Activated CD4-positive, alpha-beta T cell treated with anti-CD3 and anti-CD28 coated beads, Interleukin-10, Interleukin-2, amounts not matched to agents 100 ng/mL and 50 ng/mL, durations not matched to agents 16 hours and 8 hours (primary cell): ENCODE measurements at places on chromosomes 16 and 17.

DNA sequence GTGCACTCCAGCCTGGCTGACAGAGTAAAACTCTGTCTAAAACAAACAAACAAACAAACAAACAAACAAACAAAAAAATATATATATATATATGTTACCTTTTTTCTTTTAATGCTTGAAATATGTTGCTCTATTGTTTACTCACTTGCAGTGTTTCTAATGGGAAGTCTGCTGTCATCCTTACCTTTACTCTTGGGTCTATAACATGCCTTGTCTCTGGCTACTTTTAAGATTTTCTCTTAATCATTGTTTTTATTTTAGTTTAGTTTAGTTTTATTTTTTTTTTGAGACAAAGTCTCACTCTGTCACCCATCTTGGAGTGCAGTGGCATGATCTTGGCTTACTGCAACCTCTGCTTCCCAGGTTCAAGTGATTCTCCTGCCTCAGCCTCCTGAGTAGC, 16.1 kb upstream of the TNRC6A start:
- DNase-seq = no peak

- no peak for DNase-seq
These were observed 10.0 kb upstream of the SLC4A1 start for GRCh38 chr17:44277976-44278375.

GRCh38 chr16:89295915-89296314, 78.4 kb downstream of the ZNF778 start:
- DNase-seq = no peak

GRCh38 chr17:7393613-7394451, 493 bp downstream of the PLSCR3 start:
- DNase-seq = peak; percentile 45

DNA sequence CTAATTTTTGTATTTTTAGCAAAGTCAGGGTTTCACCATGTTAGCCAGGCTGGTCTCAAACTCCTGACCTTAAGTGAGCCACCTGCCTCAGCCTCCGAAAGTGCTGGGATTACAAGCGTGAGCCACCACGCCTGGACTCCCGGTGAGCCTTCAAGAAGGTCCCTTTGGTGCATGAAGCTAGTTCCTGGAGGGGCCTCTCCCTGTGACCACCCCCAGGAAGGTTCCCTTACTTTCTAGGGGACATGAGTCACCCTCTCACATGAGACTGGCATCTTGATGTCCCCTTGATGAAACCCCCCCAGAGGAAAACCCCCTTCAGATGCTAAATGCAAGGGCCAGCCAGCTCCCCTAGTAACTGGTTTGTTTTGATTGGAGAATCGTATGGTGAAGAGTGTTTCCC, 12.8 kb downstream of the CARHSP1 start:
- no peak for DNase-seq

DNA sequence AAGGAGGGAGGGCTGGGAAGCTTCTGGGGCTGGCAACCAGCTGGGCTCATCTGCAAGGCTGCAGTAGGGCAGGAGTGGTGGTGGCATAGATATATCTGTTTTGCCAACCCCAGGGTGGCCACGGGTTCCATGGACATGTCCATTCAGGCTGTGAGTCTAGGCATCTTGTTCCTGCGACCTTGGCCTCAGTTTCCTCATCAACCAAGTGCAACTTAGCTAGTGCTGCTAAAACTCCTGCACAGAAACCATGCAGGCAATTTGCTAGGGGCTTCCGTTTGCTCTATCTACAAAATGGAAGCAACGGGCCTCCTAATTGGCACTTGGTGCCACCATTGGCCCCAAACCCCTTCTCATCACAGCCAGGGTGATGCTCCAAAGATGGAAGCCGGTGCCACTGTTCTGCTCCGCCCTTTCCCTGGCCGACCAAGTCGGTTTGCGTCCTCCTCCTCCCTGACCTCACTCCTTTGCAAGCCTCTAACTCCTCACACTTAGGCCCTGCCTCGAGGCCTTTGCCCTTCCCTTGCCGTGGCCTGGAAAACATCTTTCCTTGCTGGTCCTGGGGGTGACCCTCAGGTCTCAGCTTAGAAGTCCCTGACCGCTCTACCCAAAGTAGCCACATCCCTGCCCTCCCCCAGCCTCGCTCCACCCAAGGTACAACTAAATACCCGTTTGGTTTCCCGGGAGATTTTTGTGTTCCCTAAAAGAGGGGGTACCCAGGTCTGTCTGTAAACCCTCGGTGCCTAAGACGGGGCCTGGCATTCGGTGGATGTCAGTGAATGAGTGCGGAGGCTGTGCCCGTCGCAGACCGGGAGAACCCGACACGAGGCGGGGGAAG, 1.2 kb downstream of the SREBF1 start:
- DNase-seq = no peak

DNA sequence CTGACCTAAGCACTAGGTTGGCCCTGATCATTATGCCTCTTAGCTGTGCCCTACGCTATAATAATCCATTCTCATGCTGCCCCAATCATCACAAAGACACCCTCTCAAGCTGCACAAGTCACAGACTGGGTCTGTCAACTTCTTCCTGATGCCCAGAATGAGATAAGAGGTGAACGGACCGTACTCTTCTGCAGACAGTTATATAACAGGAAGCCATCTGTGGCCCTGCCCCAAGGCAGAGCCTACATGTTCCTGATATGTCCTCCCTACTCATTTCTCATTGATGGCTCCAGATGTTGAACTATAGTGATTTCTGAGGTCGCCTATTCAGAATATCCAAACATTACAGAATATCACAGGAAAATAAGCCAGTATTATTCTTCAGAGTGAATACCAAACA, 471.6 kb upstream of the ERCC4 start:
- DNase-seq = no peak

GRCh38 chr16:23944381-23944780, 108.6 kb downstream of the PRKCB start:
- DNase-seq = no peak

GRCh38 chr17:13996276-13996675, 73.0 kb upstream of the COX10 start:
- no peak for DNase-seq

DNA sequence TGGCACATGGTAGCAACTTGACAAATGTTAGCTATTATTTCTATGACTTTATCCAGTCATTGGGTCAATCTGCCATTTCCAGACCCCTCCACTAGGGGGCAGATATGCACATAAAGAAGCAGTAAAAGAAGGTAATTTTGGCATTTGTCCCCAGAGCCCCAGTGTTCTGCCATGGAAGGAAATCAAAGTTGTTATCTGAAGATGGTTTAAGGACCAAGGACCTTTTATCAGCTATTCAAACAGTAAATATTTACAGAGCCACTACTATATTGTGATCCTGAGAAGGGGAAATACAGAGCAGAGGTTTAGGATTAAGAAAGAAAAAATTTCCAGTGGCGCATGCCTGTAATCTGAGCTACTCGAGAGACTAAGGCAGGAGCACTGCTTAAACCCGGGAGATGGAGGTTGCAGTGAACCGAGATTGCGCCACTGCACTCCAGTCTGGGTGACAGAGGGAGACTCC, 20.0 kb downstream of the TRAF4 start:
- peak; percentile 83 for DNase-seq

- no peak for DNase-seq
These were observed 49.0 kb downstream of the CHD9 start for GRCh38 chr16:53103811-53104210.

DNA sequence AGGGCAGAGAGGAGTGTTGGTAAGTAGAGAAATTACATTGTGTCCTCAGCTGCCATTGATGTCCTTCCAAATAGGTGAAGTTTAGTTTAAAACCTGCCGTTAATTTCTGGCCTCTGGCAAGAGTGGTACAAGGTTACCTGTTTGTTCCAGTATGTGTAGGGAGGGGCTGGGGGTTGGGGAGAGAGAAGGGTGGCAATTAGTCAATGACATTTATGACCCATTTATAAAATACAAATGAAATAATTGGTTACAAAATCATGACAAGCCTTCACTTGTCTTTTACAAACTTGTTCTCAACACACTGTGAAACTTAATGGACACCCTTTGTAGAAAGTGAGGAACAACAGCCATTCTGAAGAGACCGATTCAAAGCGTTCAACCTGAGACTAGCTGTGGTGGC, 281.0 kb downstream of the FTO start:
- DNase-seq = no peak

- no peak for DNase-seq
These were observed at the start of gene PYDC1 for GRCh38 chr16:31216422-31217135. Gene PYDC1, minus strand, starts transcription at chr16:31217135. Its CDS starts 107 bp downstream, at chr16:31217028.

DNA sequence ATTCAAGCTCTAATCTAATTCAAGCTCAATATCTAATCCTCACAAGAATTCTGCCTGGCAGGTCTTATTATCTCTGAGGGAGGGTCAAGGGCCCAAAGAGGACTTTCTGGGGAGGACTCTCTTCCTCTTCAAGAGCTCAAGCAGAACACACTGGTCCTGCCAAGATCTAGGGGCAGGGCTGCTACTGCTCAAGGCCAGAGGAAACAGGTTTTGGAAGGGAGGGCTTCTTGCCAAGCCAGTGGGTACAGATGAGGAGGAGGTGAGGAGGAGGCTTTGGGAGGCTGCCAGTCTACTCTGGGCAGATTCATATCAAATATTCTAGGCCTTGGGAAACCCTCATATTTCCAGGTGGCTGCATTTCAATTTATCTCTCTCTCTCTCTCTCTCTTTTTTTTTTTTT, 51.8 kb upstream of the IL34 start:
- no peak for DNase-seq

DNA sequence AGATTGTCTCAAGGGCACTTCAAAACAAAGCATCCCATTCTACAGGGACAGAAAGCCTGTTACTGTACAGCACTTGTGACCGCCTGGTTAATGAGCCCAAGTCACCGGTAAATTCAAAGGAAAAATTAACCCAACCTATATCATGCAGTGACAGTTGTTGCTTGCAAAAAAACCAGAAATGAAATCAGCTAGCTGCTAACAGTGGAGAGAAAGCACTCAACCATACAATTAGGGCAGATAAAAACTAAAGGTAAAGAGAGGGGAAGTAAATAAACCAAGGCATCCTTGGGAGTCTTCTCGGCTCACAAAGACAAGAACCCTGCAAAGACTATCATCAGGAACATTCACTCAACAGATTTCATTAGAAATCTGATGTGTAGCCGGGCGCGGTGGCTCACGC, 5.9 kb downstream of the RETREG3 start:
- no peak for DNase-seq

- DNase-seq = no peak
These were observed 217.3 kb downstream of the NTN1 start for GRCh38 chr17:9238340-9239245.

DNA sequence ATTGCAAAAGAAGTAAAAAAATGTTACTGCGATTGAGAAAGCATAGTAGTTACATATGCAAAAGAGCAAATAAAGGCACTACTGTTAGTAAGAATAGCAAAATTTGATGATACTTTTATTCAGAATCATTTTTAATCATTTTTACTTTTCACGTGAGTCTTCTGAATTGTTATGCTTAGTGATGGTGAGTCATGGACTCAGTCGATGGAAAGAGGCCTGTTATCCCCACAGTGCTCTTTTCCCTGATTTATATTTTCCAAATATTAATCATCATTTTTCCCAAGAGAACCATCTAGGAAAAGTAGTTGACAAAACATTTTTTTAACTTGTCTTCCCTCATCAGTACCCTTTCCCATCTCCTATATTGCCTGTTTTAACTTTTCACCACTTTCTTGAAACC, 181.1 kb downstream of the CHD9 start:
- no peak for DNase-seq

- no peak for DNase-seq
These were observed 46.8 kb downstream of the BRIP1 start for GRCh38 chr17:61816538-61816937.
